ENCODE measurements at places on chromosomes 11 and 22.
A peak's percentile ranks its signal among the peaks of the same experiment; 100 is the strongest.

- no peaks in the 10 kb centered on the region for H3K36me3 ChIP-seq
- H3K27me3 ChIP-seq: no peaks in the 10 kb centered on the region
These were observed 3.6 kb downstream of the CDHR5 start for GRCh38 chr11:620935-621814.

GRCh38 chr11:15893080-15893492 lies 463.3 kb downstream of the SOX6 start:
- no peak overlapping the region for H3K4me3 ChIP-seq
- H3K27me3 ChIP-seq: no peaks in the 10 kb centered on the region
- no peak for DNase-seq

GRCh38 chr22:35596821-35597220 lies 20.3 kb downstream of the MB start:
- H3K36me3 ChIP-seq: no peaks in the 10 kb centered on the region
- DNase-seq: no peak
- no peaks in the 10 kb centered on the region for H3K27me3 ChIP-seq
- no peak overlapping the region for H3K4me3 ChIP-seq
- H3K4me1 ChIP-seq: no peaks in the 10 kb centered on the region

DNA sequence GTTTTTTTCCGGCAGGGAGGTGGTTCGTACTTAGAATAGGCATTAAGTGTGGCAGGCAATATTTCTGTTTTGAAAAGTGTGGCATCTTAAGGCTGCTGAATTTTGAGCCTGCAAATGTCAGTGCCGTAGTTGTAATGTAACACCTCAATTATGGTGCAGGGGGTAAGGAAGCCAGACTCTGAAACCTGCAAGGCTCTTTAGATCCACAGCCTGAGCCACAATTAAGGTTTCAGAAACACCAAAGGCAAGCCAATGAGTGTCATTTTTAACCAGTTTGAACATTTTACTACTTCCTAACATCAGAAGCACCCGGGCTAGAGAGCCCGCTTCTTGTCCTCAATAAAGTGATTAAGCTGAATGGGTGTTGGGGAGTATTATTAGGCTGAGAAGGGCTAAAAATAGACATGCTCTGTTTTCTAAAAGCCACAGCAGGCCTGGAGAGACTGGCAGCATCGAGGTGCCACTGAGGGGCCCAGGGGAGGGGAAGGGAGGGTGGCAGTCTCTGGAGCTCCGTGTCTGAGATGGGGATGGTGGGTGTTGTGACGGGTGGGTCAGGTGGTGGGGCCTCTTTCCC lies 113.4 kb downstream of the ZBTB16 start:
- H3K27ac ChIP-seq: peak overlapping the region; percentile 99
- peaks cover 12% of the 10 kb centered on the region for H3K36me3 ChIP-seq
- H3K4me1 ChIP-seq: peaks cover 65% of the 10 kb centered on the region

GRCh38 chr11:14036469-14036868 lies 73.9 kb downstream of the SPON1 start:
- no peak for DNase-seq
- no peaks in the 10 kb centered on the region for H3K27me3 ChIP-seq
- H3K4me3 ChIP-seq: no peak overlapping the region
- no peaks in the 10 kb centered on the region for H3K4me1 ChIP-seq
- H3K36me3 ChIP-seq: no peaks in the 10 kb centered on the region

- H3K4me3 ChIP-seq: no peak overlapping the region
- no peaks in the 10 kb centered on the region for H3K36me3 ChIP-seq
- H3K27ac ChIP-seq: no peak overlapping the region
- no peaks in the 10 kb centered on the region for H3K4me1 ChIP-seq
These were observed 125.9 kb upstream of the SYT13 start for GRCh38 chr11:45412051-45412471.

DNA sequence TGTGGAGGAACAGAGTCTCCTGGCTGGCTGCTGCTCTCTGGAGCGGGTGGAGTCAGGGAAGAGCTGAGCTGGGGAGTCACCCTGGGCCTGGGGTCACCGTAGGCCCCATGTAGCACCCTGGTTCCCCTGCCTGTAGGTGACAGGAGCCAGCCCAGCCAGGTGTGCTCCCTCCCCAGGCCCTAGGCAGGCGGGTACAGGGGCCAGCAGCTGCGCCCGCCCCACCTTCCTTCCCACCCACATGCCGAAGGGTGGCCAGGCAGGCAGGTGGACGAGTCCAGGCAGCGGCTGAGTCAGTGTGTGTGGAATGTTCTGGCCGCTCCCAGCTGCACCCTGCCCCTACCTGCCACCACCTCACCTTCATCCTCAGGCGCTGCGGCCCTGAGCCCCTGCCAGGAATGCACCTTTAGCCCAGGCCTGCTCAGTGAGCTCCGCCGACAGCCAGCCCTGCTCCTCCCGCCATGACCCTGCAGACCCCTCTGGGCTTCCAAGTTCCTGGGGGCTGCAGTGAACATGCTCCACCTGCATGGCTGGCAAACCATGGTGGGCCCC lies 654 bp upstream of the SYT8 start:
- no peaks in the 10 kb centered on the region for H3K36me3 ChIP-seq
- no peaks in the 10 kb centered on the region for H3K27me3 ChIP-seq
- H3K4me3 ChIP-seq: no peak overlapping the region
- no peak for DNase-seq

DNA sequence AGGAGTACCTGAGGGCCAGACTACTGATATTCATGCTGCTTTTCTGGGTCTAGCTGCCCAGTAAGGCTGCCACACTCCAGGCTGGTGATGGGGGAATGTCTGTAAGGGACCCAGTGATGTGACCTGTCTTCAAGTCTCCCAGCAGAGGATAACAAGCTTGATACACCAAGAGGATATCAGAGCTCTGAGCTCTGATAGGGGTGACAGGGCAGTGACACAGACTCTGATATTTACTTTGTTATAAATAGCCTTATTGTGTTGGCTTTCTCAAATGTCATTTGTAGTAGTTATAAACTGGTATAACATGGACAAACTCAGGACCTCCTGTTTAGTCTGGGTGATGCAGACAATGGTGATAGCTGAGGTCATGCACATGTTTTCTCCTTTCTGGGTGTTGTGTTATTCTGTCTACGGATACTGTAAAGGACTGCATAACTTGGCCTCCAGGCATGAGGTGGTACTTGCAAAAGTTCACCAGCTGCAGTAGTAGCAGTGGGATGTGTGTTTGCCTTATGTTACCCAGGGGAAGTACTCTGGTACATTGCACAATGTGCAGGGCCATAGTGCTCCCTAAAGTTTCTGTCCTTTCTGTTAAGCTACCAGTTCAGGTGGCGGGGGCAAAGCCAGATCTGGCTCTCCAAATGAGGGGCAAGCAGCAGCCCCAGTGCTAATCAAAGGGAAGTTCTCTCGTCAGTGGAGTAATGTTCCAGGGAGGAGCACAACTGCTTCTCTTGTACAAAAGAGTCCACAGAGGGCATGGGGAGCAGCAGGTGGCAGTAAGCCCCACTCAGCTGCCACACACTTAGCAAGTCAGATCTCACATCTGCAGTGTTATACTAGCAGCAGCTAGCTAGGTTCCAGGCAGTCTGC lies 812.2 kb downstream of the JRKL start:
- H3K36me3 ChIP-seq: no peaks in the 10 kb centered on the region
- no peaks in the 10 kb centered on the region for H3K27me3 ChIP-seq

- no peak for DNase-seq
- no peak overlapping the region for H3K27ac ChIP-seq
- H3K36me3 ChIP-seq: no peaks in the 10 kb centered on the region
These were observed 23.8 kb downstream of the SYTL2 start for GRCh38 chr11:85787168-85787567.

DNA sequence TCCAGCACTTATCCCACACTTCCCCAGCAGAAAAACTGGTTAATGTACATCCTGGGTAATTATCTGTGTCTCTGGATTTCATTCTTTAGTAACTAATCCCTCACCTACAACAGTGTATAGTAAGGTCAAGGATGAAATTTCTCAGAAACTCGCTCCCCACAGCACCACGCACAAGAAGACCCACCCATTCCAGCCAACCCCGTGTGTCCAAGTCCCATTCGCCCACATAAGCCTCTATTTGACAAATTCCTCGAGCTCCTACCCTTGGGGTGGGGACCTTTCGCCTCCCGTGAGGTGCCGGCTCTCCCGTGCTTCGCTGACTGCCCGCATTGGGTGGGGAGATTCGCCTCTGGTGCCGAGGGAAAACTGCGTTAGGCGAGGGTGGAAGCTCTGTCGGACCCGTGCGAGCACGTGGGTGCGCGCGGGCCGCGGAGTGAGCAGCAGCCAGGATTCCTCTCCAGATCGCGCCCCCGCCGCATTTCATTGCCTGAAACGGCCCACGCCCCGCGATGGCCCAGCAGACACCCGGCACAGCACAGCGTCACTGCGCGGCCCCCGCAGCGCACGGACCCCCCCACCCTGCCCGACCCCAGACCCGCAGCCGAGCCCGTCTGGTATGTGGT lies 866 bp downstream of the EXPH5 start:
- DNase-seq: peak; percentile 65
- no peaks in the 10 kb centered on the region for H3K36me3 ChIP-seq
- H3K4me3 ChIP-seq: peak overlapping the region; percentile 73
- no peaks in the 10 kb centered on the region for H3K27me3 ChIP-seq

GRCh38 chr22:33535937-33536875 lies 384.1 kb downstream of the LARGE1 start:
- no peaks in the 10 kb centered on the region for H3K27me3 ChIP-seq
- no peak for DNase-seq
- H3K27ac ChIP-seq: no peak overlapping the region
- no peaks in the 10 kb centered on the region for H3K36me3 ChIP-seq
- no peak overlapping the region for H3K4me3 ChIP-seq

DNA sequence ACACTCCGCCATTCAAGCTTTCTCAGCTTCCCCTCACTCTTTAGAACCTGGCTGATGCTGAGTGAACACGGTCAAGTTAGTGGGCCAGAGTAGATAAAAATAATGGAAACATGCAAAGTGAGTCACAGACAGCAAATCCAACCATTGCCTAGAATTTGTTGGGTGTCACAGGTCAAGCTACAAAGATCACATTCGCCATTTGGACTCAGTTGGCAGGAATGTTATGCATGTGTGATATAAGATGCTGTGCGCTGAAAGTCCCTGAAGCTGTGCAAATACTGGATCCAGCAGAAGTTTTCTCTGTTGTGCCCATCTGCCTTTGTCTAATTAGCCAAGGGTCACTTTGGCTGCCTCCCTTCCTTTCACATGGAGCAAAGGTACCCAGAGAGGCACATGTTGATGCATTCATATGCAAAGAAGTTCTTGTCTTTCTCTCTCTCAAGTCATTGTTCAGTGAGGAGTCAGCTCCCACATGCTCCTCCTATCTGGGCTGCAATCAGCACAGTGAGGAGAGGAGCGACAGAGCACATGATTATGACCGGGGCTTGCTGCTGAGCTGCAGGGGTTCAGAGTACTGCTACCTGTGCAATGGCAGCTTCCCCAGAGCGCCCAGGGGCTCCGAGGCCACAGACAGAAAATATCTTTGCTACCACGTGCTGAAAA lies 39.7 kb downstream of the FLI1 start:
- no peaks in the 10 kb centered on the region for H3K4me1 ChIP-seq
- H3K4me3 ChIP-seq: no peak overlapping the region
- no peak overlapping the region for H3K27ac ChIP-seq
- DNase-seq: no peak
- no peaks in the 10 kb centered on the region for H3K36me3 ChIP-seq

DNA sequence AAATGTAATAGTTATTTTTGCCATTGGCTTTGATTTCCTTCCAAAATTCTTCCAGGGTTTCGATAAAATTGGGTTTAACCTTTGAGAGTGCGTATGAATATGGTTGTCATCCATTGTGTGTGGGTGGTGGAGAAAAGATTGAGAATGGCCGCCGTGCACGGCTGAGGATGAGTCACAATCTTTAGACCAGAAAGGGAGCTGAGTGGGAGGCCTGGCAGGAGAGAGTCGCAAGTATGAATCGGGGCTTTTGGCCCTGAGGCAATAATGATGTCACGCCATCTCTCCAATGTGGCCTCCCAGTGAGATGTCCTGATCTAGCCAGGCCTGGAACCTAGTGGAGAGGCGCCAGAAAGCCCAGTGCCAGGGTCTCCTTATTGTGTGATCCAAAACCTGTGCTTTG lies 33.1 kb upstream of the SMPD1 start:
- H3K27ac ChIP-seq: peak overlapping the region; percentile 89
- no peaks in the 10 kb centered on the region for H3K27me3 ChIP-seq
- DNase-seq: peak; percentile 53

- no peaks in the 10 kb centered on the region for H3K27me3 ChIP-seq
- no peaks in the 10 kb centered on the region for H3K36me3 ChIP-seq
- no peak for DNase-seq
- H3K27ac ChIP-seq: no peak overlapping the region
These were observed 56.1 kb downstream of the SYT9 start for GRCh38 chr11:7307836-7308235.

DNA sequence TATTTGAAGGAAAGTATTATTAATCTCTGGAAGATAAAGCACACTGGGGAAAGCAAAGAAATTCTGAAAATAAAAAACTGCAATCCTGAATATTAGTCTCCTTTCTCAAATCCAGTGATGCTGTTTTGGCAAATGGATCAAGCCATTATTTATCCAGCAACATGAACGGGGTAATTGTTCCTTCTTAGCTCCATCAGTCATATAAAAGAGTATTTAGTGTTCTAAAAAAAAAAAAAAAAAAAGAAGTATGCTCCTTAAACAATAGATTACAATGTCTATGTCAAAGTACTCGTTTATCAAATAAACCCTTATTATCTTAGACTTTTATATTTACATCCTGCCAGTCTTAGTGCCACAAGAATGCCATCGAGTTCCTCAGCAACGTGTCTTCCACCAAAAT lies 1.3 kb downstream of the RDX start:
- H3K27me3 ChIP-seq: no peaks in the 10 kb centered on the region
- H3K36me3 ChIP-seq: no peaks in the 10 kb centered on the region
- H3K27ac ChIP-seq: peak overlapping the region; percentile 87
- peaks cover 5% of the 10 kb centered on the region for H3K4me1 ChIP-seq
- H3K4me3 ChIP-seq: peak overlapping the region; percentile 95

DNA sequence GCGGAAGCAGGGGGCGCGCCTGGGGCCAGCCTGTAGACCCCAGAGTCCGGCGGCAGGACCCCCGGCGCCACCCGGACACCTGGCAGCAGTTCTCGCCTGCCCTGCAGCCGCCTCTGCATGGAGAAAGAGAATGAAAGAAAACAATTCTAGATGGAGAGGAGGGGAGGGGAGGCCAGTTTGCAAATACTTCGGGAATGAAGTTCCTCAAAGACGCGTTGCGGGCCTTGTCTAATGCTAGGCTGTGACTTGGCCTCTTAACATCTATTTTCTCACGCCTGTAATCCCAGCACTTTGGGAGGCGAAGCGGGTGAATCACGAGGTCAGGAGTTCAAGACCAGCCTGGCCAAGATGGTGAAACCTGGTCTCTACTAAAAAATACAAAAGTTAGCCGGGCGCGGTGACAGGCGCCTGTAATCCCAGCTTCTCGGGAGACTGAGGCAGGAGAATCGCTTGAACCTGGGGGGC lies 2.1 kb upstream of the BARX2 start:
- H3K4me3 ChIP-seq: peak overlapping the region; percentile 39
- H3K4me1 ChIP-seq: peaks cover 18% of the 10 kb centered on the region
